Sigmoid colon (tissue), 7 donors: ENCODE measurements at places on chromosomes 4 and X.

GRCh38 chr4:1172228-1172851 is at the start of gene SPON2:
Gene SPON2 (minus strand): TSS chr4:1172583.
- H3K27me3 ChIP-seq: peaks cover 28% of the 10 kb centered on the region
- H3K27ac ChIP-seq: peak within 1 kb of the TSS; percentile 66
- DNase-seq: peak; percentile 79
- H3K36me3 ChIP-seq: no peaks in the 10 kb centered on the region

DNA sequence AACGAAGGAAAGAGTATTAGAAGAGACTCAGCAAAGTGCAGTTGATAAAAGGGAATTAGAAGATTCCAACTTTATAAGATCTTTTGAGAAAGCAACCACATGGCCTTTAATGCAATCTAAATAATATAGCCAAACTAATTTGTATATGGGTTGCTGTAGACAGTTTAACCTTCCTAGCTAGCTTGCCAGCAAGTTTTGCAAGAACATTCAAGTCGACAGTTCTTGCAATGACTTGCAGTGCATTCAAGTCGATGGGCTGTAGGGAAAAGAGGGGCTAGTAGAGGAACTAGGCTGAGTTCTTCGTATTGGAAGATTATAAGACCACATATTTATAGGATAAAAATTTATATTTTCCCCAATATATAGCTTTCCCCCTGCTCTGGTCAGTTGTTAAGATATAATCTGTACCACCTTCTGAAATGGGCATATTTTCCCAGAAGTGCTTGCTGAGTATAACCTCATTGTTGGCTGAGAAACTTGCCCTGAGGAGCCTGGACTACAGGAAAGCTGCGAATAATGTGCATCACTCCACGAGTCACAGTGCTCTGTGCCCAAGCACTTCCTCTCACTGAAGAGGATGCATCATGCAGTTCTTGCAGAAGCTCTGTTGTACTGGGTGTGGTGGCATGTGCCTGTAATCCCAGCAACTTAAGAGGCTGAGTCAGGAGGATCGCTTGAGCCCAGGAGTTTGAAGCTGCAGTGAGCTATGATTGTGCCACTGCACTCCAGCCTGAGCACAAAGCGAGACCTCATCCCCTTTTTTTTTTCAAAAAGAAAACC is 56.7 kb downstream of the DOCK11 start:
- DNase-seq: peak; percentile 64
- no peaks in the 10 kb centered on the region for H3K27me3 ChIP-seq
- no peaks in the 10 kb centered on the region for H3K4me1 ChIP-seq

DNA sequence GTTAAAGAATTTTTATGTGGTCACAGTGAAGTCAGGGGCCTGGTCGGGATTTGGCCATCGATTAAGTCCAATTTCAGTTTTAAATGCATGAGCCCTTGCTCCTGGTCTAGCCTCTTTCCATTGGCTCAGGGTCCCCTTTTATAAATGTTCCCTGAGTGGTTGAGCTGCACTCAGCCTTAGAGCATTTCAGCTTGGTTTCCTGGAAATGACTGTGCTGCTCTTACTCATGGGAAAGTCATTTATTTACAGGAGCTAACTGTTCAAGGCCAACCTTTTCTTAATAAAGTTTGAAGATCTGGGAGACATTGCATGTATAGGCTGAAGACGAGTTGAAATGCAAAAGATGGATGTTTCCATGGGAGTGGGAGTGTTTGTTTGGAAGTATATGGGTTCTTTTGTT is 98.8 kb upstream of the CLNK start:
- H3K4me1 ChIP-seq: no peaks in the 10 kb centered on the region
- H3K27ac ChIP-seq: peak overlapping the region; percentile 27
- no peak overlapping the region for H3K4me3 ChIP-seq
- H3K27me3 ChIP-seq: no peaks in the 10 kb centered on the region
- H3K36me3 ChIP-seq: no peaks in the 10 kb centered on the region

DNA sequence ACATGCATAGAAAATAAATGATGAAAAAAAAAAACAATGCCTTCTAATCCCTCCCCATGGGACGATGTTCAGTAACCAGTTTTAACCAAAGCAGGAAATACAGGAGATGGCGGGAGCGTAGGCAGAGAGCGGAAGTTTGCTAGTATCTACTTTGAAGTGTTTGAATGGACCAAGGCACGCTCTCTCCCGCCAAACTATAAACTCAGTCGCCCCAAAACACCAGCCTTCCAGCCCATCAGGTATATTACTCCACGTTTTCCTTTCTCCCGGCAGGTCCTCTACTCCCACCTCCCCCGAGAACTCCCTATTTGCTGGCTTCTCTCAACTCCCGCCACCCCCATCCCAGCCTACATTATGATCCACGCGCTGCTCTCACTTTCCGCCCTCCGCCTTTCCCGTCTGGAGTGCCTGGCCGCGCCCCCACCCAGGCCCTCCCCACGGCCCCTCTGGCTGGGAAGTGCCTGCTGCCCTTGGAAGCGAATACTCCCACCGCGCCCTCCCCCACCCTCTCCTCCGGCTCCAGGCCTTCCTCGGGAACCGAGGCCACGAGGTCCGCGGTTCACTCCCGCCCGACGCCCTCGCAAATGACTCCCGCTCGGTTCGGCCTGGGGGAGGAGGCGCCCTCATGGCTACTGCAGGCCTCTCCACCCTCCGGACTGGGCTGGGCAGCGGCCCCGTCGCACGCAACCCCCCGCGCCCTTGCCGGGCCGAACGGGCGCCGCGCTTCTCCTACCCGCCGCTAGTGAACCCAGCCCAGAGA is 723 bp downstream of the DHX15 start:
- no peaks in the 10 kb centered on the region for H3K36me3 ChIP-seq
- H3K4me1 ChIP-seq: peaks cover 42% of the 10 kb centered on the region
- H3K27ac ChIP-seq: peak overlapping the region; percentile 99
- DNase-seq: peak; percentile 80

DNA sequence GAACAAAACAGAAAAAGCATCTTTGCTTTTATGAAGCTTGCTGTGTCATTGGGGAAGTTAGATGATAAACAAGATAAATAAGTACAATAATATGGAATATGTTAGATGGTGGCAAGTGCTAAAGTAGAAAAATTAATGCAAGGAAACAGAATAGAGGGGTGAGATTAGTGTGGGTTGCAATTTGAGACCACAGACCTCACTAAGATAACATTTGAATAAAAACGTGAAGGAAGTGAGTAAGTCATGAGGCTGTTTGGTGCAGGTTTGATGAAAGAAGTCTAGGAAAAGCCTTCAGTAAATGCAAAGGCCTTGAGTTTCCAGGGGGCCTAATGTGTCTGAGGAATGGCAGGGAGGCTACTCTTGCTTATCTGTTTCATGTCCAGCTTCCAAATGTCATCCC is 102.5 kb downstream of the CFAP299 start:
- DNase-seq: no peak
- H3K27me3 ChIP-seq: no peaks in the 10 kb centered on the region
- no peaks in the 10 kb centered on the region for H3K4me1 ChIP-seq
- no peak overlapping the region for H3K4me3 ChIP-seq

- no peak for DNase-seq
- H3K36me3 ChIP-seq: no peaks in the 10 kb centered on the region
- no peak overlapping the region for H3K4me3 ChIP-seq
- H3K27ac ChIP-seq: no peak overlapping the region
- no peaks in the 10 kb centered on the region for H3K27me3 ChIP-seq
Measured at GRCh38 chr4:8312976-8313375, 43.4 kb downstream of the HTRA3 start.

DNA sequence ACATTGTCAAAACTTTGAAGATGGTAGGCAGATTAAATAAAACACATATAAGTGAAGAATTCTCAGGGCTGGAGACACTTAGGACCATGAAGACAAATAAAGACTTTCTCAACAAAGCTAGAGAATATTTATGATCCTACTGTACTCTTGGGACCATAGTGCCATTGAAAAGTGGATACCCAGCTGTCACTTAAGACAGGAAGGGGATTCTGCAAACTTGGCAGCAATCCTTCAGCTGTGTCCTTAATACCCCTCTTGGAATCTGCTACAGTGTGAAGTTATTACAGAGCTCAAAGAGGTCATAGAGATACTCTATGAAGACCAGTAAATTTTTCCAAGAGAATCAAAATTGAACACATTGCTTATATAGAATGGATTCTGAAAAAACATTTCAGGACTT is 24.3 kb downstream of the PDE5A start:
- no peak overlapping the region for H3K4me3 ChIP-seq
- H3K36me3 ChIP-seq: peaks cover 31% of the 10 kb centered on the region
- H3K27ac ChIP-seq: no peak overlapping the region
- peaks cover 54% of the 10 kb centered on the region for H3K4me1 ChIP-seq
